Activated T-helper 1 cell treated with anti-CD3 and anti-CD28 coated beads, Interleukin-2, amount 50 U/mL, for 16 hours (primary cell): ENCODE measurements at places on chromosomes 6 and 20.

- no peak for DNase-seq
These were observed 63.8 kb upstream of the GPR31 start for GRCh38 chr6:167221400-167222201.

DNA sequence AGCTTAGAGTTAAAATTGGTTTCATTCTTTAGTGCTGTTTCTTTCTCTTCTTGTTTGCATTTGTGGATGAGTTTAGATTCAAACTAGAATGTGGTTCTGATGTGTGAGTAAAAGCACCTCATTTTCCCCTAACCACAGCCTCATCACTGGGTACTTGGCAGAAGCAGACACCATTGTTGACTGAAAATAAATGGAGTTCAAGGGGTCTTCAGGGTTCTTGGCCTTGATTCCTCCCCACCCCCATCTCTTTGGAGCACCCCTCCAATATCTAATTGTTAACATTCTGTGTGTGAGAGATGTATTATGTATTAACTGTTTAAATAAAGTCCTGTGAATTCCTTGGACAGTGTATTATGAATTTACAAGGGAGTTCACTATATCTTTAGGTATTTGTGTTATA lies 59.6 kb downstream of the JARID2 start:
- DNase-seq = no peak

- no peak for DNase-seq
These were observed 456.6 kb downstream of the PRKN start for GRCh38 chr6:162270966-162271365.

DNA sequence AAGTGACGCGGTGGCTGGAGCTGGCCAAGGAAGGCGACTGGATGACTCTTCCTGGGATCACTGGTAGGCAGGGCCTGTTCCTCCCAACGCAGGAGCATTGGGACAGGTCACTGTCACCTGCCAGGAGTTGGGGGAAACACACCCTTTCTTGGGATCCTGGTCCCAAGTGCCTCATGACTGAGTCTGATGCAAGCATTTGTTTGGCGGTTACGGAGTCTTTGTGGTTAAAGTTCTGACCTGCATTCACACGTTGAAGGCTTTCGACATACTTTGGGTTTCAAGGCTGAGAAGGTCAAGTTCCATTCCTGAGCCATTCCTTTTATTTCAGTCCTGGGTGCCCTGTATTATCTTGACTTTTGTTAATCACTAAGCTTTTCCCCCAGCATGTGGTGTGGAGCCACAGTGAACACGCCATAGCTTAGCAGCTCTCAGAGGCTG lies 6.0 kb downstream of the PNLDC1 start:
- DNase-seq = no peak

DNA sequence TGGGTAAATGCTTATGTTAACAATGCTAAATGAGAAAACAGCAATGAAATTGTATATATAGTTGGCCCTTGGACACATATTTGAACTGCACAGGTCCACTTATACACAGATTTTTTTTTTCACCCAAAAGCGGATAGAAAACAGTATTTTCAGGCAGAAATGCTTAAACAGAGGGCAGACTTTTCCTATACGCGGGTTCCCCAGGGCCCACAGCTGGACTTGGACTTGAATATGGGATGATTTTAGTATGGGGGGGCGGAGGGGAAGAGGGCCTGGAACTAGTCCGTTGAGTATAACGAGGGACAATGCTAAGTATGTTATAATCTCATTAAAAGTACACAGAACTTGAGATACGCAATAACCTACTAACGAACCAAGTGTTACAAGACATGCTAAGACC lies 1.1 kb upstream of the PRSS35 start:
- DNase-seq = no peak

GRCh38 chr20:19416627-19417026 lies 204.2 kb downstream of the SLC24A3 start:
- DNase-seq = no peak

- DNase-seq = no peak
These were observed 149.9 kb upstream of the BEND6 start for GRCh38 chr6:56804996-56805395.

GRCh38 chr6:43728586-43728985 lies 41.0 kb upstream of the MRPS18A start:
- no peak for DNase-seq

DNA sequence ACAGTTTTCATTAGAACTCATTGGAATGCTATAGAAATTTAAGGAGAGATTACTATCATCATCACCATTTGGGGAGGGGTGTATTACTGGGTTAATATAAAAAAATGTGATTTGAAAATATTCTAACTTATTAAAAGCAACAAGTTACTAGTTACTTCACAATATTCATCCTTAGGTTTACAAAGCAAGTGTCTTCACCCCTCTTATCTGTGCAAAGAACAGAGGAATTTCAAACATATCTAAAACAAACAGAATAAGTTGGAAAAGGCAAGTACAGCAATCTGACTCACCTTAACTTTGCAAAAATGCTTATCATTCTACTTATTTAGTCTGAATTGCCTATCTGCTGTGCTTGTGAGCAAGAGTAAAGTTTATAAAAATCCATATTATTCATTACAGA lies 32.9 kb downstream of the DCBLD1 start:
- no peak for DNase-seq

GRCh38 chr6:167722634-167723309 lies 103.9 kb upstream of the AFDN start:
- no peak for DNase-seq

DNA sequence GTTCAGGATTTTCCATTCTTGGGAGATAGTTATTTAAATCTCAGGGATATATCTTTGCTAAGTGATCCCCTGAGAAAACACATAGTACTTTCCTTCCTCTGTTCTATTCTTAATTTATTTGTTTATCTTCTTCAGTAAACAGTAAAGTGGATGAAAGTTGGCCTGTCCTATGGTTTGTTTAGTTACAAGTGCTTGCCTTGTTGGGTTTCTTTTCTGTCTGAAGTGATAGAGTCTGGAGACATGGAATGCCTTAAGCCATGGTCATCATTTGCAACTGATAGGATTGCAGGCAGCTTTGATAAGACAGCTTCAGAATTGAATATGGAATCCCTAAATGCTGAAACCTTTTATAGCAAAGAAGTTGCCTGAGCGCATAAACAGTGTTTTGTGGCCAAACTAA lies 4.9 kb downstream of the ADGRG6 start:
- no peak for DNase-seq

GRCh38 chr20:31715766-31716165 lies 6.9 kb downstream of the BCL2L1 start:
- DNase-seq = no peak

- DNase-seq = no peak
These were observed 429 bp downstream of the BNIP5 start for GRCh38 chr6:36336208-36336710.
